GM12878 (cell line): ENCODE measurements at places on chromosomes 7 and 10. TPM values are rescaled to one million over a fixed set of nuclear protein-coding genes. Genes with fewer than 3 reads are reported as not detected.

TMEM213 gene
- total RNA-seq: not detected in 2 replicates

TIMM23B gene
- total RNA-seq: 19.4 and 23.8 TPM in 2 replicates

TSPAN15 gene
- total RNA-seq: 2.3 and 3.3 TPM in 2 replicates

KCP gene
- total RNA-seq: 5.6 and 7.8 TPM in 2 replicates

SUN3 gene
- not detected in 2 replicates for total RNA-seq

PVRIG gene
- total RNA-seq: 27.4 and 27.7 TPM in 2 replicates

ITPRID1 gene
- total RNA-seq: not detected in 2 replicates

ZKSCAN1 gene
- 34.4 and 35.8 TPM in 2 replicates for total RNA-seq

CADPS2 gene
- 0.18 and 0.53 TPM in 2 replicates for total RNA-seq

GLRX3 gene
- total RNA-seq: 123 and 127 TPM in 2 replicates

C10orf67 gene
- total RNA-seq: not detected in 2 replicates

SLC13A4 gene
- not detected in 2 replicates for total RNA-seq

ZNF862 gene
- total RNA-seq: 6.3 and 7.8 TPM in 2 replicates

CFTR gene
- total RNA-seq: 0.21 and 0.37 TPM in 2 replicates

MINDY4 gene
- total RNA-seq: 0.38 and 0.51 TPM in 2 replicates

TAS2R4 gene
- total RNA-seq: 0.33 and 0.35 TPM in 2 replicates

TMEM229A gene
- total RNA-seq: not detected in 2 replicates

BMPER gene
- total RNA-seq: not detected in 2 replicates

SFTPA1 gene
- 2.4 and 3.7 TPM in 2 replicates for total RNA-seq

DYNC1I1 gene
- 0.32 TPM in 1 of 2 replicates, not detected in the other for total RNA-seq

OR2A42 gene
- total RNA-seq: not detected in 2 replicates

RNLS gene
- total RNA-seq: 4.1 and 5.5 TPM in 2 replicates

FAM237B gene
- total RNA-seq: not detected in 2 replicates

LIPN gene
- total RNA-seq: not detected in 2 replicates

RBP3 gene
- total RNA-seq: not detected in 2 replicates

LHFPL3 gene
- not detected in 2 replicates for total RNA-seq

HOXA1 gene
- total RNA-seq: 0.23 TPM in 1 of 2 replicates, not detected in the other

BTBD16 gene
- total RNA-seq: not detected in 2 replicates

WDR11 gene
- 38.2 and 43.4 TPM in 2 replicates for total RNA-seq

SPDYE8 gene
- total RNA-seq: not detected in 2 replicates

NCAPG2 gene
- total RNA-seq: 67.2 and 78.2 TPM in 2 replicates

RRP12 gene
- 47.7 and 48.3 TPM in 2 replicates for total RNA-seq

CYP2E1 gene
- total RNA-seq: 0.96 and 1.9 TPM in 2 replicates

ELFN1 gene
- not detected in 2 replicates for total RNA-seq

GAD2 gene
- total RNA-seq: not detected in 2 replicates

NXPH1 gene
- total RNA-seq: not detected in 2 replicates

NPVF gene
- total RNA-seq: not detected in 2 replicates

CNOT4 gene
- 19.6 and 20.3 TPM in 2 replicates for total RNA-seq

DENND2A gene
- not detected in 2 replicates for total RNA-seq

AGR2 gene
- 0.67 and 1.7 TPM in 2 replicates for total RNA-seq

LEP gene
- not detected in 2 replicates for total RNA-seq
